ENCODE measurements at places on chromosomes 4 and X. TPM values are rescaled to one million over a fixed set of nuclear protein-coding genes. Genes with fewer than 3 reads are reported as not detected.

The OTC gene
- not detected for total RNA-seq

The ABLIM2 gene
- 4.0 TPM for total RNA-seq

The TENM3 gene
- total RNA-seq, result 91.0 TPM

The CTBP1 gene
- total RNA-seq, result 179 TPM

The SYP gene
- total RNA-seq, result 1.8 TPM

The MAOA gene
- 2.5 TPM for total RNA-seq

The HGFAC gene
- 0.48 TPM for total RNA-seq

The CEP44 gene
- total RNA-seq, result 14.8 TPM

The MAGEE2 gene
- not detected for total RNA-seq

The FAM53A gene
- 26.7 TPM for total RNA-seq

The SLC49A3 gene
- total RNA-seq, result 0.10 TPM

The DKK2 gene
- total RNA-seq, result 0.21 TPM

The FAM114A1 gene
- 250 TPM for total RNA-seq

The GRIA3 gene
- total RNA-seq, result not detected

The XAGE2 gene
- total RNA-seq, result not detected

The CT47B1 gene
- not detected for total RNA-seq

The GRIA2 gene
- not detected for total RNA-seq

The P2RY10 gene
- not detected for total RNA-seq

The UGT2A3 gene
- not detected for total RNA-seq

The ZXDA gene
- 6.4 TPM for total RNA-seq

The KLHL34 gene
- total RNA-seq, result 0.32 TPM

The CDX4 gene
- not detected for total RNA-seq

The NCAPG gene
- 1.8 TPM for total RNA-seq

The PDLIM3 gene
- 2,950 TPM for total RNA-seq

The CPZ gene
- 31.3 TPM for total RNA-seq

The PRKG2 gene
- 0.32 TPM for total RNA-seq

The NEK1 gene
- 11.2 TPM for total RNA-seq

The MSANTD1 gene
- total RNA-seq, result 0.57 TPM

The SSX3 gene
- total RNA-seq, result not detected

The TMPRSS11D gene
- total RNA-seq, result not detected

The UGT2B7 gene
- 1.5 TPM for total RNA-seq

The TMSB15C gene
- 3.4 TPM for total RNA-seq

The GPR119 gene
- total RNA-seq, result not detected

The BEX4 gene
- total RNA-seq, result 3.2 TPM

The AFF2 gene
- 3.2 TPM for total RNA-seq

The USP26 gene
- not detected for total RNA-seq

The SLC10A6 gene
- not detected for total RNA-seq

The MAGEE1 gene
- 0.91 TPM for total RNA-seq

The TEX13B gene
- not detected for total RNA-seq

The F11 gene
- not detected for total RNA-seq

The UNC5C gene
- 0.35 TPM for total RNA-seq

The NONO gene
- total RNA-seq, result 373 TPM

The ARHGAP24 gene
- total RNA-seq, result 62.4 TPM

The SERPINA7 gene
- total RNA-seq, result not detected

The SLC25A43 gene
- 7.9 TPM for total RNA-seq

The P2RY4 gene
- total RNA-seq, result not detected

The GPAT3 gene
- total RNA-seq, result 15.2 TPM

The TEC gene
- total RNA-seq, result 3.0 TPM

The HSFX4 gene
- not detected for total RNA-seq

The FOXR2 gene
- not detected for total RNA-seq

The ZMAT1 gene
- 0.19 TPM for total RNA-seq

The PHEX gene
- 0.13 TPM for total RNA-seq

The NDST4 gene
- total RNA-seq, result not detected

Data from myocyte (in vitro differentiated cells).